ENCODE measurements at places on chromosomes 1 and 21.
A peak's percentile ranks its signal among the peaks of the same experiment; 100 is the strongest.

DNA sequence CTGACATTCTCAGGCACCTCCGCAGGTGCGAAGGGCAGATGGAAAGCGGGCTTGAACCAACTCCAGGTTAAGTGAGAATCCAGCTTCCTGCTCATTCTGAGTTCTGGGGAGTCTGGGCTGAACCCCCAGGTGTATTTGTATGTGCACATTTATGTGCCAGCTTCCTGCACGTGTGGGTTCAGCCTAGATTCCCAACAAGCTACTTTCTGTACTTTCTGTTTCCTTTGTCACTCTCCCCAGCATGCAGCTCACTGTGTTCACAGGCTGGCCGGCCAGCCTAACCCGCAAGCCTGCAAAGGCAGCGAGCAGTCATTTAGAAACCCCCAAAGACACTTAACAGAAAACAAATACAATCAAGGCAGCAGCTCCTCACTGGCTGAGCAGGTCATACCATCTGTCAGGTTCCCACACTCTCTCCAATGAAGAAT is 1.3 kb upstream of the IL19 start:
- peak; percentile 48 for DNase-seq

DNA sequence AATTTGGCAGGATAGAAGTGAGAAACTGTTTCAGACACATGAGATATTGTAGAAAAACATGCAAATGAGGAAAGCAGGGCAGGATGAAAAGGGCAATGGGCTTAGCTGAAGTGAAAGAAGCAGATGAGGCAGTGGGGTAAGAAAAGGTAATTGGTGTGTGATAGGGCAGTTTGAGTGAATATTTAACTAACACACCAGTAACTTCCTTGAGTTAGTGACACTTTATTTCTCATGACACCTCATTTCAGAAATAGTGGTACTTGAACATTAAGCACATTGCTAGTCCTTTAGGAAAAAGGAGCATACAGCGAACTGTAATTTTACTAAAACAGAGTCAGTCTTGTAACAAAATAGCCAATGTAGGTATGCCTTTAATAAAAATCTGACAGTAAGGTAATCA is 415.0 kb downstream of the DPYD start:
- no peak for DNase-seq

- no peak for DNase-seq
Observed at GRCh38 chr1:78003070-78003746, 1.5 kb upstream of the DNAJB4 start.

DNA sequence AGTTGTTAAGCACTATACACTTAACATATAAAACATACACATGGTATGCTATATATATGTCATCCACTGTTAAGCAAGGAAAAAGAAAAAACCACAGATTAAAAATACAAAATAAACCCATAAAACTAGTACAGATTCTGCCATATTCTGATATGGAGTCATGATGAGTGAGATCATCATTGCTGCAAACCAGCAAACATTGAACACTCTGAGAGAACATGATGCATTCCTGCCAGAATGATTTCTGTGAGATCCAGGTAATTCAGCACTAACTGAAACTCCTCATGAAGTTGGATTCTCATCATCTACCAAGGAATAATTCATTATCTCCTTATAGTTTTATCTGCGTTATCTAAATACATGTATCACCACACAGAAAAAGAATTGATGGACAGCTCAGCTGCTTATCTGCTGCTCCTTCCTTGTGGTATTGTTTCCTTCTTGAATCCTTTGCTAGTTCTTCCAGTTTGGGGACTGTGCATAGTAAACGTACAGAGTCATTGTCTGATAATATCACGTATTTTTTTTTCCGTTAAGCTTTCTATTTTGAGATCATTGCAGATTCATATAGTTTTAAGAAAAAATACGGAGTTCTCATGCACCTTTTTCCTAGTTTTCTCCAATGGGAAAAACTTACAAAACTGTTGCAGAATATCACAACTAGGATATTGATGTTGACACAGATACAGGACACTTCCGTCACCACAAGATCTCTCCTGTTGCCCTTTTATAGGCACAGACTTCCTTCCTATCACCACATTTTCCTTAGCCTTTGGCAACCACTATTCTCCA is 9.3 kb downstream of the RAB4A start:
- no peak for DNase-seq

- no peak for DNase-seq
Observed at GRCh38 chr1:245062741-245063305, 92.0 kb upstream of the KIF26B start.

DNA sequence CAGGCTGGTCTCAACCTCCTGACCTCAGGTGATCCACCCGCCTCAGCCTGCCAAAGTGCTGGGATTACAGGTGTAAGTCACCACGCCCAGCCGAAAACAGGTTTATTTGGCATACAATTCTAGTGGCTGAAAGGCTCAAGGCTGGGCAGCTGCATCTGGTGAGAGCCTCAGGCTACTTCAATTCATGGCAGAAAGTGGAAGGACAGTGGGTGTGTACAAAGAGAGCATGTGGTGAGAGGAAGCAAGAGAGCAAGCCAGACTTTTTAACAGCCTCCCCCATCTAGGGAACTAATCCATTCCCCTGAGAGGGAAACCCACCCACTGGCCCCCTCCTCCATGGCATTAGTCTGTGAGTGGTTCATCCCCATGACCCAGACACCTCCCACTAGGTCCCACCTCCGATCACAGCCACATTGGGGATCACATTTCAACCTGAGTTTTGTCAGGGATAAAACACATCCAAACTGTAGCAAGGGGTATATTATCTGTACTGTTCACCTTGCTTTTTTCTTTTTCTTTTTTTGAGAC is 9.5 kb downstream of the BMP8A start:
- DNase-seq, result no peak

- no peak for DNase-seq
Observed at GRCh38 chr1:216032284-216032683, 391.0 kb downstream of the USH2A start.

DNA sequence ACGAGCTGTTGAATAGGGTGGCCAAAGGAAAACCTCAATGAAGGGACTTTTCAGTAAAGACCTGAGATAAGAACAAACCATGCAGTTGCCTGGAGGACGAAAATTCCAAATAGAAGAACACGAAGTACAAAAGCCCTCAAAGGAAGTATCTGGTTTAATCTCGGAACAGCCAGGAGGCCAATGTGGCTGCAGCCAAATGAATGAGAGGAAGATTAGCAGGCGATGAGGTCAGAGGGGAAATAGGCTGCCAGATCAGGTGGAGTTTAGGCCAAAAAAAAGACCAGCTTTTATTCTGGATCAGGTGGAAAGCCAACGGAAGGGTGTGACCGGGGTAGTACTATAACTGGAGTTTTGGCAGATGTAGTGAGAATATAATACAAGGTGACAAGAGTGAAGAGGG is 43.7 kb downstream of the SRSF11 start:
- no peak for DNase-seq

DNA sequence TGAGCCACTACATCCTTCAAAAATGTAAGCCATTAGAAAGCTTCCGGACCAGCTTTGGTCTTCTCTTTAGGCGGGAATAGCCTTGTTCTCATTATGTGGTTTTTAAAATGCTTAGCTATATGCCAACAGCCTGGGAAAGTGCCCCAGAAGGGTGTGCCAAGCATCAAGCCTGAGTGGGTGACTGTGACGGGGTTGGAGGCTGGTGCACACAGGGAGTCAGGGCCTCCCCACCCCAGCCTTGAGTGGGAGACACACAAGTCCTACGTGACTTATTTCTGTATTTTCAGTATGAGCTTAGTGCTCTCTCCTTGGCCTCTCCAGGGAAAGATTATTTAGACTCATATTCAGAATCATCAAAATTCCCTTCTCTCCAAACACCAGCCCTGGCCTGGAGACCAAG is 9.8 kb downstream of the UBASH3A start:
- no peak for DNase-seq

DNA sequence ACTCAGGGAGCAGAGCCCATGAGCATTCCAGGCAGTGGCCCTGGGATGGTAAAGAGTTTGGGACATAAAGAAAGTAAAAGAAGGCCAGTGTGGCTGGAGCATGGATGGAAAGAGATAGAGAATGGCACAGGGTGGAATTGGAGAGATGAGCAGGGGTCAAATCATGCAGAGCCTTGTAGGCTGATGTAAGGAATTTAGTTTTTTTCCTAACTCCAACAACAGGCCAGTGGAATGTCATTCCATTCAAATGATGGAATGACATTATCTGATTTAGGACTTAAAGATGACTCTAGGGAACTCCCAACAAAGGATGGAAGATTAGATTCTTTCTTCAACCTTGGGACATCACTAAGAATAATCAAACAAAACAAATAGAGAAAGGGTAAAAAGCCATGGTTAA is 12.8 kb upstream of the S100A2 start:
- no peak for DNase-seq

- no peak for DNase-seq
Observed at GRCh38 chr1:205421798-205422197, at the start of gene LEMD1. TSS of gene LEMD1 (minus strand) at chr1:205422056. CDS start at chr1:205420536, 1,520 bp downstream.

DNA sequence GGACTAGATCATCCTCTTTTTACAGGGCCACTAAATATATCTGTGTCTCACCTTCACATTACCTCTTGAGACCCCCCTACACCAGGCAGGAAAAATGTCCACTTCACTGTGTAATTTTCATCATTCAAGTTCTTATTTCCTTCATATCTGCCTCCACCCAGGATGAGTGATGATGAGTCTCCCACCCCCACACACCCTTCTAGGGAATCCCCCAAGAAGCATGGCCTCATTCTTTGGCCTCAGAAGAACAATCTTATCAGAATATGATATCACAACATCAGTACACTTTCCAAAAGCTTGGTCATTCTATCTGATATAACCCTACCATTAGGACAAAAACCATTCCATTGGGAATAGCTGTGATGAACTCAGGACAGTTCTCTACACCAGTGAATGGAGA is 170.3 kb upstream of the DUSP10 start:
- no peak for DNase-seq

- DNase-seq, result no peak
Observed at GRCh38 chr1:100313382-100313781, 38.9 kb upstream of the CDC14A start.

DNA sequence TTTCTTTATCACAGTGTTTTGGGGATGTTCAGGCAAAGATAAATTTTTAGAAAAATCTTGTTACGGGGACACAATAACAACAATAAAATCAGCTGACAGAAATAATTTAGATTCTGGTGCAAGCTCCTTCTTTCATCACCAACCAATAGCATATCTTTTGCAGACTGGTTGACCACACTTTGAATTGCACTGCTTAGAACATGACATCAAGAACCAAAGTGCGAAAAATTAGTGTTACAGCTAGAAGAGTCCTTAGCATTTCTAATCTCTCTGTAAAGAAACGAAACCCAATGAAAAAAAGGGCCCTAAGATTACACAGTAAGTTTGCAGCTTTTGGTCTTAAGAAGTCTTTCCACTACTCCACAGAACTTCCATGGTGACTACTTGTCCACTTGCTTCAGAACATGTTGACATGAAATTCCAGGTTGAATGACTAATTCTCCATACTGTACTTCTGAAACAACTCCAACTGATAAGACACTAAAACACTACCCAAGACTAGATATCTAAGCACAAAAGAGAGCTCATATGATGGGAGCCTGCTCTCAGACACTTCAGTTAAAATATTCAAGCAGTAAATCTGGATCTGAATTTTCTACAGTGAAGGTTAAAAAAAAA is 31.3 kb downstream of the XKR8 start:
- DNase-seq, result no peak

DNA sequence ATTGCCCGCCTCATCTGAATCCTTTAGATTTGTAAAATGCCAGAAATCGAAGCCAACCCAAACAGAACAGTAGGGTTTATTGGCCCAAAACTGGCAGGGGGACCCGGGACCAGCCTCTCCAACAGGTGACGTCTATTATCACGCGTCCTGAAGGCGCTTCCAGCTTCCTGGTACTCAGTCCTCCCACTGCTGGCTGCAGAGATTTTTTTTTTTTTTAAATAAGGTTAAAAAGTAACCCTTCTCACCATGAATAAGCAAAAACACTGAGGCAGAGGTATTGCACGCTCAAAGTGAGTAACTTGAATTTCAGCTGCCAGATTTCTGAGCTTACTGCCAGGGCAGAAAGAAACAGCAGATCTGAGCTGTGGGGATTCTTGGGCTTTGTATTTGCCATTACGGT is 54.4 kb upstream of the GCLM start:
- DNase-seq, result no peak

DNA sequence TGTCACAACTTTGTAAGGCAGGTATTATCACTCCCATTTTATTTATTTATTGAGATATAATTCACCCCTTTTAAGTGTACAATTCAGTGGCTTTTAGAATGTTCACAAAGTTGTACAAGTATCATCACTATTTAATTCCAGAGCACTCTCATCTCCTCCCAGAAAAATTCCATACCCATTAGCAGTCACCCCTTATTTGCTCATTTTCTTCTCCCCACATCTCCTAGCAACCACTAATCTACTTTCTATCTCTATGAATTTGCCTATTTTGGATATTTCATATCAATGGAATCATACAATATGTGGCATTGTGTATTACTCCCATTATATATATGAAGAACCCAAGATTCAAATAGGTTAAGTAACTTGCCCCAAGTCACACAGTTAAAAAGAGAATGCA is 7.0 kb downstream of the DSTYK start:
- no peak for DNase-seq

DNA sequence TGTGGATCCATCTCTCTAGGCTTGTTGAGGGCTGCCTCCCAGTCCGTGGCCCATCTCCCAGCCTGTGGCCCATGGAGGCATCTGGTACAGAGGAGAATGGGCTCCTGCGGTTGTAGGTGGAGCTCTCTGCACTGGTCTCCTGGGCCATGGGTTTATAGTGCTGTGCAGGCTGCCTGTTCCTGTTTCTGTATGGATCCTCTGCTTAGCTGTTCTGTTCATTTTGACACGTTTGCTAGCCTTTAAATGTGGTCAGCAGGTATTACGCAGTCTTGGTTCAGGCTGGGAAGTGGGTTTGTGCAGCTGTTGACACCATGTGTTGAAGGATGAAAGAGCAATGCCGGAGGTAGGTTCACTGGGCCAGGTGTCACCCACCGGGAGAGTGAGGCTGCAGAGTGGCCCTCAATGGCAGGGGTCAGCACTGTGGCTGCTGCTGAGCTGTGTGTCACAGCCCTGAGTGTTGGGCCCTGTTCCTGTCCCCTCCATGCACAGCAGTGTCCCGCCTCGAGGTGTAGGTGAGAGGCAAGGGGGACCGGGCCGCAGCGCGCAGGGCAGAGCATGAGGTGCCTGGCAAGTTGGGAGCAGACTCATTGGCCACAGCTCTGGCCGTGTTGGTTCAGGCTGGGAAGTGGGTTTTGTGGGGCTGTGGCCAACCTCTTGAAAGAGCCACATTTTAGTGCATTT is 39.0 kb downstream of the SNAP47 start:
- DNase-seq, result no peak

DNA sequence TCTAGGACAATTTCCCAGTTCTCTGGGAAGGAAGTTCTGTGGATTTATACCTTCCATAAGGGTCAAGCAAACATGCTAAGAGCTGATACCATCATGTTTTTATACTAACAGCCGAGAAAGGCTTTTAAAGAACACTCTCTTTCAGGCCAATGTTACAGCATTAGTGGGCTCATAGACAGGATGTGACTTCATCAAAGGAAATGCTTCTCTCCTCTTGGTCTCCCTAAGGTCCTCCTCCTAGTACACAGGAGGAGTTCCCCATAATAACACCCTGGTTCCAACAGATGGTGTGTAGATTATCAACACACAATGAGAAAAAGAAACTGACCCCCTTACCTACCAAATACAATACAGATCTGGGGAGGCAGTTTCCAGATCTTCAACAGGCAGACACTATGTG is 26.7 kb upstream of the GLIS1 start:
- no peak for DNase-seq

GRCh38 chr1:181140891-181141290 is 52.4 kb downstream of the IER5 start:
- no peak for DNase-seq
